ENCODE measurements at places on chromosomes 7 and 10. TPM values are rescaled to one million over a fixed set of nuclear protein-coding genes. Genes with fewer than 3 reads are reported as not detected.

Gene PILRA
- total RNA-seq, result 2.5 TPM

Gene DNAJB12
- 29.5 TPM for total RNA-seq

Gene COX19
- total RNA-seq, result 5.1 TPM

Gene SLC13A4
- total RNA-seq, result not detected

- no peak for DNase-seq
Observed at GRCh38 chr10:27724287-27724686, 21.3 kb downstream of the MKX start.

- DNase-seq, result no peak
Observed at GRCh38 chr10:96721207-96721572, 876 bp upstream of the PIK3AP1 start.

DNA sequence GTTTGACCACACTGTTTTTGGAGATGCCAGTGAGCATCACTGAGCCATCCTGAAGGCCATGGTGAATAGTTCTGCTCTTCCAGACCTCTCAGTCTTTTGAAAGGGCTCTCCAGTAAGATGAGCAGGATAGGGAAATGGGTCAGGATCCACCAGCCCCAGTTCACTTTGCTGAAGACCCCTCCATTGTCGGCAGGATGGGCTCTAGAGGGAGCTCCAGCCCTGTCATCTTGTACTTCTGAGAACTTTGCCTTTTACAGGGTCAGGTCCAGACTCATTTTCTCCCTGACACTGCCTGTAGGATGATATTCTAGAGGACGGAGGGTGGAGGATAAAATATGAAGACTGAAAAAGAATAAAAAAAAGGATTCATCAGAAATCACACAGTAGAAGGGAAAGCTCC is 13.1 kb downstream of the LHFPL3 start:
- no peak for DNase-seq

DNA sequence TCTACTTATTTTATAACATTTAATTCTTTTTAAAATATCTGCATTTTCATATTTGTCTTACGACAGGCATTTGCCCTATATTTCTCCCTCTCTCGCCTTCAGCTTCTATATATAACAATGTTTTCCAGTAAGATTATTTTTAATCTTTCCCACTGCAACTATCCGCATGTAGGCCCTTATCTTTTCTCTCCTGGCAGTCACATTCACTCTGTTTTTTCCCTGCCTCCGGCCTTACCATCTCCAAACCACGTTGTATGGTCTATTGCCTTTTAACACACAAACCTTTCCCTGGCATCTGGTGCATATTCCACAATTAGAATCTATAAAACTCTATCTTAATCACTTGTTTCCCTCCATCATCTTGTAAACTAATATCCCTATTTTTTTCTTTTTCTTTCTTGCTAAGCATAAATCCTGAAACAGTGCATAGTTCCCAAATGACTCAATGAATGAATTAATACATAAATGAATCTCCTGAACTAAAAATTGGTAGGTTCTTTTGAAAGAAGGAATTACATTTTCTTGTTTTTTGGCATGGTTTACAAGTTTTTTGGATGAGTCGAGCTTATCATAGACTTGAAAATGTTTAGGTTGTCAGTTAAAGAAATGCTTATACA is 173.2 kb downstream of the SEMA3A start:
- no peak for DNase-seq

DNA sequence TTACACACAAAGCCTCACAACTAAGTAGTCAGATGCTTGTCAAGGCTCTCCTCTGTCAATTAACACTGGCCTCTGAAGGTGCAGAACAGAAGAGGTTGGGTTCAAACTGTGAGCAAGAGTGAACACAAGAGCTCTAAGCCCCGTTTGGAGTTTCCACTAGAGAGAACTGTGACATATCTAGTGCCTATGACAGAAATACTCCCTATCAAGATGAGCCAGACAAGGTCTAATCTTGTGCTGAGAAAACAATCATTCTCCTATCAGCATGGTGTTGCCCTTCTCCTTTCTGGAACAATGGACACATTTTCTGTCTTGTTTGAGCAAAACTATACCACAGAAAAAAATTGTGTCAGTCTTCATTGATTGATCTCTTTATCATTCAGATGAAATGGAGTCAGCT is 62.4 kb upstream of the CCDC71L start:
- no peak for DNase-seq

GRCh38 chr10:101272229-101272868 is 43.1 kb upstream of the LBX1 start:
- DNase-seq, result peak; percentile 25

GRCh38 chr10:113533801-113534200 is 19.1 kb upstream of the HABP2 start:
- DNase-seq, result no peak

DNA sequence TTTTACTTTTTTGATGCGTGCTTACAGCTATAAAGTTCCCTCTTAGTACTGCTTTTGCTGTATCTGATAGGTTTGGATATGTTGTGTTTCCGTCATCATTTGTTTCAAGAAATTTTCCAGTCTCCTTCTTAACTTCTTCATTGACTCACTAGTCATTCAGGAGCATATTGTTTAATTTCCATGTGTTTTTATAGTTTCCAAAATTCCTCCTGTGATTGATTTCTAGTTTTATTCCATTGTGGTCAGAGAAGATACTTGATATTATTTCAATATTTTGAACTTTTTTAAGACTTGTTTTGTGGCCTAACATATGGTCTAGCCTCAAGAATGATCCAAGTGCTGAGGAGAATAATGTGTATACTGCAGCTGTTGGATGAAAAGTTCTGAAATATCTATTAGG is 75.5 kb upstream of the CREB5 start:
- no peak for DNase-seq

DNA sequence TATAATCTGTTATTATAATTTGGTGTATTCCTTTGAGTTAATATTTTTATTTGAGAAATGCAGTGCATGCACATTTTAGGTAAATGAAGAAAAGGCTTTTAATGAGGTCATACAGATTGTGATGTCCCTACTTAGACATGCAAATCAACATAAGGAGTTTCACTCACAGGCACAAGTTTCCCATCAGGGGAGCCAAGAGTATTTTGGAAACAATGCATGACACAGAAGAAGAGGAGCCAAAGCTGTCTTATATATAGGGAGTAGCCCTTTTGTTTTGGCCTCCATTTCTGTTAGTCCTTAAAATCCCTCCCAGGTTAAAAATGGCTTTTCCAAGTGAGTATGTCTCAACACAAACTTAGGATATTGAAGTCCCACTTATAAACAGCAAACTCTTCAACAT is 703.4 kb upstream of the ANKRD30A start:
- no peak for DNase-seq

DNA sequence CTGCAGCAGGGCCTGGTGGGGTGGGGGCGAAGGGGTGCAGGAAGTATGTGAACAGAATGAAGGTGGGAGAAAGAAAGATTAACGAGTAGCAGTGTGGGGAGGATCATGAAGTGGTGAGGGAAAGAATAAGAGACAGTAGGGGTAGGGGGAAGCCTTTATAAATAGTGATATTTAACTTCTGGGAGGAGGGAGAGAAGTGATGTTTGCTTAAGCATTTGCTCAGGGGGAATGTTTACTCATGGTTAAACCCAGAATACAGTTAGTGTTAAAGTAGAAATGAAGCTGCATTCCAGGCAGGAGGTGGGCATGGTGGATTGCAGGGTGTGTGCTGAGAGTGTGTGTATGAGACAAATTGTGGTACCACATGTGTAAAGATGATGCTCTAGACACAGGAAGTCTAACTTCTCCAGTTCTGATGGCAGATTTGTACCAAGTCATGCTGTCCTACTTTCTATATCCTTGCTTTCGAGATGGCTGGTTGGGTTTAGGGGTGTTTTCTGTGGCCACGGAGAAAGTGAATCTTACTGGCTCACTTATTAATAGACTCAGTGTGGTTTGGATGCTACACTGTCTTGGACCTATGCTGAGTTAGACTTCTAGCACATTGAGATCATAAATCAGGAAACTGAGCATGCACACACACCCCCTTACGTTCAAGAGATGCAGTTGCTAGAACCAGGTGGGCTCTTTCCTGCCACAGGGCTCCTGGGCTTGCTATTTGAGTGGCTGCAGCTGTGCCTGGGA is 10.6 kb upstream of the DNMBP start:
- no peak for DNase-seq

DNA sequence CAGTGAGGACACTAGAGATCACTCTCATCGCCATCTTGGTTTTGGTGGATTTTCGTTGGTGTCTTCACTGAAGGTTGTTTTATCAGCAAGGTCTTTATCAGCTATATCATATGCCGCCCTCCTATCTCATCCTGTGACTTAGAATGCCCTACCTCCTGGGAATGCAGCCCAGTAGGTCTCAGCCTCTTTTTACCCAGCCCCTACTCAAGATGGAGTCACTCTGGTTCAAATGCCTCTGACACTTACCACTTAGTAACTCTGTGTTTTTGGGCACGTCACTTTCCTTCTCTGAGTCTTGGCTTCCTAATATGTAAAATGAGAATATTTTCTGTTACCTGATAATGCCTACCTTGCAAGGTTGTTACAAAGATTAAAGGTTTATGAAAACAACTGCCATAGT is 37.7 kb downstream of the AGK start:
- no peak for DNase-seq
